ENCODE measurements at places on chromosomes 6 and 20.
A peak's percentile ranks its signal among the peaks of the same experiment; 100 is the strongest.

DNA sequence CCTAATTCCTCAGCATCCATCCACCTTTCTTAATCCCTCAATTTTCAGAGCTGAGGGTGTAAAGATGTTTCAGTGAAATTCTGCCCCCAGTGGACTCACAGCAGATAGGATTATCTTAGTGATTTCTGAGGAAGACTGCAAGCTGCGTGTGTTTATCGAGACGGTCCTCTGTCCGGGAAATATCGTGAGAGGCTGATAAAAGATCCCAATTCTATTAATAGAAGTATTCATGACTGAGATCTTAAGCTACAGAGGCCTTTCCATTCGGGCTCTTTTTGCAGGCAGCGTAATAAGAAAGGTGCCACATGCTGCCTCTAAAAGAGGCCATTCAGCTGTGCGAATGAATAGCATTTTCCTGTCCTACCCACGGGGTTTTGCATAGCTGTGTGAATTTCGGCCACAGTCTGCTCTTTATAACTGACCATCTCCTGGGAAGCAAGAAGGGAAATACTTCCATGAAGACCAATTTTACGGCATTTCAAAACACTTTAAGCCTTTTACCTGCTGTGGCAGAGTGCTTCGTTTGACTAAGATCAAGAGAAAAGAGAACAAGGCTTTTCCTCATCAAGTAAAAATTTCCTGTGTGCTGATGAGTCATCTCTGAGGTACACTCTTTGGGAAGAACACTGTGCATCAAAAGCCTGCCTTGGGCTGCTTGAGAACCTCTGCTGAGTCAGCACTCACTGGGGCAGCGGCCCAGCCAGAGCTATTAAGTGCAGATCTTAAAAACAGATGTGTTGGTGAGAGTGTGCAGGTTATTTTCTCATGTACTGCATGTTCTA lies 208.8 kb downstream of the ARHGAP18 start:
- peak; percentile 25 for DNase-seq

- DNase-seq: no peak
These were observed 107.2 kb downstream of the LY86 start for GRCh38 chr6:6695625-6696276.

DNA sequence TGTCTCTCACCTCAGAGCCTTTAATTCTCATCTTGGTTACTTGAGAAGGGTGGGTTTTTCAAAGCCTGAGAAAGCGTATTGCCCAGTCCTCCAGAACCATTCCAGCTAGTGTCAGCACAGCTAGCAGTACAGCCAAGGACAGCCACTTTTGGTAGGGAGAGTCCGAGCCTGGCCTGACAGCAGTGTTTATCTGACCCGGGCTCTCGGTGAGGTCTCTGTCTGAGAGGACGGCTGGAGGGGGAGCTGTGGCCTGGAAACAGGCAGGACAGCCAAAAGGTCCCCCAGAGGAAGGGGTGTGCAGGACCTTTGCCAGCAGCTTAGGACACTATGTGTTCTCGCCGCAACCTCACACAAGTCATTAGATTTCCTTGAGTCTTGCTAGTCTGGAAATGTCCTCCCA lies 38.8 kb downstream of the LYRM2 start:
- DNase-seq: no peak

DNA sequence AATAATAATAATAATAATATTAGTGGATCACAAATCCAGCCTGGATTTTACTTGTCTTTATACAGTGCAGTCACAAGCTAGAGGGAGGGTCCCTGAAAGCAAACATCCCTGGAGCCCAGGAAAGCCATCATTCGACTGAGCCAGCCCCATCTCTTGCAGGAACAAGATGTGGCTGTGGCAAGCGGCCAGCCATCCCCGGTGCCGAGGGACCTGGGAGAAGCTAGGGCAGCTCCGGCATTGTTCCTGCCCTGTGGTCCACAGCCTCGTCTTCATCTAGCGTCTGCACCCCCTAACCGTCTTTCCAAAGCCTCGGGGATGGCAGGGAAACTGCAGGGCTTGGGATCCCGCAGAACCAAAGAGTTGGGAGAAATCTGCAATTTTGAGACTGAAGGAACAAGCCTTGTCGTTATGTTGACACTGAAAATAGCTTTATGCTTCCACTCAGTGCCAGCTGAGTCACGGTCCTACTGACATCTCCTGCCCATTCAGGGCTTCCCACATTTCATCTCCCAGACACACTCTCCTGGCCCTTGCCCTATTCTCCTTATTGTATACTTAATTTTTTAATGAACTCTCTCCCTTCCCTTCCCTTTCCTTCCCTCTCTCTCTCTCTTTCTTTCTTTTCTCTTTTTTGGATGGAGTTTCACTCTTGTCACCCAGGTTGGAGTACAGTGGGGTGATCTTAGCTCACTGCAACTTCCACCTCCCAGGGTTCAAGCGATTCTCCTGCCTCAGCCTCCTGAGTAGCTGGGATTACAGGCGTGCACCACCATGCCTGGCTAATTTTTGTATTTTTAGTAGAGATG lies 62.5 kb upstream of the ZNFX1 start:
- DNase-seq: no peak

- no peak for DNase-seq
These were observed 89.2 kb downstream of the RSPH3 start for GRCh38 chr6:158910484-158911440.

DNA sequence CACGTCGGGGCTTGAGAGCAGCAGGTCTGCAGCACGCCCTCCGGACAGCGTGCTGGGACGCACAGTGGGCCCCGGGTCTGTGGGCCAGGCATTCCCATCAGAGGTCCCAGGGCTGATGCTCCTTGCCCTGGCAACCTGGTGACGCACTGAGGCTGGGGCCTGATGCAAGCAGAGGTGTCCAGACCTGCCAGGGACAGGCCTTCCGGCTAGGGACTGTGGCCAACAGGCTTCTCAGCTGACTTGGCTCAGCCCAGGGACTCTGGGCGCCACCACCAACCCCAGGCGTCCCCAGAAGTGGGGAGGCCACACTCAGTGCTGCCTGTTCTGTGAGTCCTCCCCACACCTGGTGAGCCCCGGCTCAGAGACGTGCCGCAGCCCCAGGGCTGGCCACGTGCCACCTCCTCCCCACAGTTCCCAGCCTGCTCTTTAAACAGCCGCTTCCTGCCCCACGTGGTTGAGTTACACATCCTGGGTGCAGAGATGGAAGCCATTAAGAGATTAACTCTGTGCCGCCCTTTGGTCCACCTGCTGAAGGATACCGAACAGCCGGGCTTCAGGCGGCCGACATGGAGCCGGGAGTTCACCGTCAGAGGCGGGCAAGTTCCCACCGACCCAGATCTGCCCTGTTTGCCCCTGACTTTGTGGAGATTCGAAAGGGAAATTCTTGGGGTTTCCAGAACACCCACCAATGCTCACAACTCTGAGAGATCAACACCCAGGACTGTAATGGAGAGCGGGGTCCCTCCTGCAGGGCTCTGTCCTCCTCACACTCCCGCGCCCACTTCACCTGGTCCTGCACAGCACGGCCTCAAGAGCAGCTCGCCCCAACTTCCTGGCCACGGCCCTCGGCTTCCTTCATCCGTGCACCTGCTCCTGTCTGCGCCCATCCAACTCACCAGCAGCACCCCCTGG lies 37.6 kb upstream of the ZBP1 start:
- DNase-seq: no peak

DNA sequence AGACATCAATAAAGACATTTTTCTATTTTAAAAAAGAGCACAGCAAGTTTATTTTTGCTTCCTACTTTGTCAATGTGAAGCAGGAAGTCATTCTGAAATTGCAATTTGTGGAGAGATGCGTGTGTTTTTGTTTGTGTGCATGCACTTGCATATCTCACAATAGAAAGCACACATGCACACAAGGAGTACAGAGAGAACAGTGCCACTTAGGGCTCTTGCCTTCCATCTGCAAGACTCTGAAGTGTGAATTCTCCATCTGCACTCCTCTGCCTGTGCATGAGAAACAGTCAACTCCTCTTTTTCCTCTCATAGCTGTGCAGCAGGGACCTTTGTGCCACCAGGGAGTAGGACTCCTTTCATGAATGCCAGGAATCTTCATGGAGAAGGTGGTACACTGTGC lies 316.3 kb upstream of the CNR1 start:
- no peak for DNase-seq

- DNase-seq: peak; percentile 84
These were observed 1.4 kb downstream of the ELOVL5 start for GRCh38 chr6:53347250-53347920.

- no peak for DNase-seq
These were observed 100.5 kb downstream of the LMBRD1 start for GRCh38 chr6:69696273-69696672.

DNA sequence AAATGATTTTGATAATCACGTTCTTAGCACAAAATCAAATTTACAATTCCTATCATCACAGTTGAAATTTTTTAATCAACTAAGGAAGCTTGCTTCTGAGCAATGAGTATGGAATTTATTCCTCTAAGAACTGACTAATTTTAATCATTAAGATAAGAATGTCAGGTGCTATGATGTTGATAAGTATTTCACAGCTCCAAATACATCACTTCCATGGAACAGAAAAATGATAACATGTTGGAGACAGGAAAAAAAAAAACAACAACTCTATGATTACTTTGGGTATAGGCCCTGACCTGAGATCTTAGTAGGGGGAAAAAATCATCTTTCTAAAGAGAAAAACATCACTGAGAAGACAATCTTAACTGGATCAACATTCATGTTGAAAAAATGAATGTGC lies 89.4 kb upstream of the BMP2 start:
- DNase-seq: no peak

DNA sequence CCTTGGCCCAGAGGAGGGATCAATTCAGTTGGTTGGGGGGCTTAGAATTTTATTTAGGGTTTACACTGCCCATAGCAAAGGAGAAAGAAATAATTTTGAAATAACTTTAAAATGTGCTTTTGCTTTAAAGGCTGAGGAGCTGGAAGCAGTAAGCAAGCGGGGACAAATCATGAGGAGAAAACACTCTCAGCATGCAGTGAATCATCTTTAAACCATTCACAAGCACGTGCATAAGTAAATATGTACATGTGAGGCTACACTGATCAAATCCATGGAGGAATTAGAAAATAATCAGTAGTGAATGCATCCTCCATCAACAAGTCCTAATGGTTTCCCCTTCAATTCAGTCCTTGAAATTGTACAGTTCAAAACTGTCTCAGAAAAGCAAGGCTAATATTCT lies 181.0 kb downstream of the MTFR2 start:
- DNase-seq: no peak

DNA sequence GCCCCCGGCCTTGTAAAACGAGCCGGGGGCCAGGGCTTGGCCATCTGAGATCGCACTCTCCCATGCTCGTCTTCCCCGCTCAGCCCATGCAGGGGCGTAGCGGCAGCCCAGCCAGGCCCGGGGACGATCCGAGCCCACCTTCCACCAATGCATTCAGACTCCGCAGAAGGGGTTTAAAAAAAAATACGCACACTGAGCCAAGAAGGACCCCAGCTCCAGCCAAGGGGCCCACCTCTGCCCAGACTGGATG lies 320 bp downstream of the GSTA4 start:
- no peak for DNase-seq

GRCh38 chr6:44258325-44258863 lies 1.1 kb upstream of the SLC35B2 start:
- DNase-seq: no peak

DNA sequence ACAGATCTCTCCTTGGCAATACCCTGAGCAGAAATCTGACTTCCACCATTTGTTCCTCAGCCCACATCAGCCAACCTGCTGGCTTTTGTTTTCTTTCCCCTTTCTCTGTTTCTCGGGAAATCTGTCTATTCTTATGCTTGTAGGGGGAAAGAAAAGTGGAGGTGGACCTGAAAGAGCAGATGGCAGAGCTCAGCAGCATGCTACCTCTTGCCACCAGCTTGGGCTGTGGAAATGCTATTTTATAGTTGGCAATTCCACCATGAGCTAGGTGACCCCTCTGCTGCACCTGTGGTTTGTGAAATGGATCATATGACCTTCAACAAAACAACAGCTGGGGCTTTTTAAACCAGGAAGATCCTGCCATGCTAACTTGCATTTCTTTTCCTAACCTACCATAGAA lies 6.8 kb upstream of the SPATS1 start:
- no peak for DNase-seq

DNA sequence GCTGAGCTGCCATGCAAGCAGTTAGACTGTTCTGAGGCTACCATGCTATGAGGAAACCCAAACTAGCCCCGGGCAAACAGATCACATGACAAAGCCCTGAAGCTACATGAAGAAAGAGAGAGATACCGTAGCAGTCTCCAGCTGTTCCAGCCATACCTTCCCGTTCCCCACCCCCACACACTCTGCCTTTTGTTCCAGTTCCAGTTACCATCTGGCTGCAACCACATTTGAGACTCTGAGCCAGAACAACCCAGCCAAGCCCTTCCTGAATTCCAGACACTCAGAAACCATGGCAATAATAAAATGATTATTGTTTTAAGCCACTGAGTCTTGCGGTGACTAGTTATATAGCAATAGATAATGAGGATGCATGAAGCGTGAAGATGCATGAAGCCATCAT lies 28.3 kb downstream of the RIN2 start:
- peak; percentile 41 for DNase-seq

GRCh38 chr20:22775671-22776139 lies 191.3 kb upstream of the FOXA2 start:
- DNase-seq: no peak

GRCh38 chr6:72657407-72658197 lies 35.7 kb downstream of the KCNQ5 start:
- no peak for DNase-seq

- no peak for DNase-seq
These were observed 79.5 kb downstream of the ERMARD start for GRCh38 chr6:169830876-169831275.

GRCh38 chr20:32702706-32703425 lies 29.1 kb upstream of the C20orf203 start:
- no peak for DNase-seq

GRCh38 chr6:68252632-68253031 lies 382.4 kb upstream of the ADGRB3 start:
- no peak for DNase-seq

GRCh38 chr6:11384531-11385309 lies 152.3 kb upstream of the NEDD9 start:
- no peak for DNase-seq

DNA sequence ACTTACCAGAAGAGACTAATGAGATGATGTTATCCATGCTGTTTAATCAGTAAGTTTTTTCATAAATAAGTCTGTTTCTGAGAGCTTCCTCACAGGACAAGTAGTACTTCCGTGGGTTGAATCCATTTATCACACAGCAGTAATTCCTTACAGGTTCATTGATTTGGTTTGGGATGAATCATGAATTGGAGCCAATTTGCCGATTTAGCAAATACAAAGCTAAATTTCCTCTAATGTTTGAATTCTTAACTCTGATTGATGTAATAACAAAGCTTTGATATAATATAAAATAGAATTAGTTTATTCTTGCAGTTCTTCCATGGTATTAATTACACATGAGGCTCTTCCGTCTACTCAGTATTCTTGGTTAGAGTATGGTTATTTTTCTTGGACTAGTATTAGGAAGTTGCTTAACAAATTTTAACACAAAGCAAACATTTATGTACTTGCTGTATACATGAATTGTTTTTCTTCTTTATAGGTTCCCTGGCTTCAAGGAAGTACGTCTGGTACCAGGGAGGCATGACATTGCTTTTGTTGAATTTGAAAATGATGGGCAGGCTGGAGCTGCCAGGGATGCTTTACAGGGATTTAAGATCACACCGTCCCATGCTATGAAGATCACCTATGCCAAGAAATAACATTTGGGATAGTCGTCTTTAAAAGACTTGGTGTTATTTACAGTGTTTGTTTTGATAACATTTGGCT lies 7.6 kb upstream of the OTOR start:
- no peak for DNase-seq

All from AML-193 (cell line).